ENCODE measurements at places on chromosomes 7 and 10.

GRCh38 chr7:95578299-95578855, 17.9 kb downstream of the PDK4 start:
- no peak for DNase-seq

DNA sequence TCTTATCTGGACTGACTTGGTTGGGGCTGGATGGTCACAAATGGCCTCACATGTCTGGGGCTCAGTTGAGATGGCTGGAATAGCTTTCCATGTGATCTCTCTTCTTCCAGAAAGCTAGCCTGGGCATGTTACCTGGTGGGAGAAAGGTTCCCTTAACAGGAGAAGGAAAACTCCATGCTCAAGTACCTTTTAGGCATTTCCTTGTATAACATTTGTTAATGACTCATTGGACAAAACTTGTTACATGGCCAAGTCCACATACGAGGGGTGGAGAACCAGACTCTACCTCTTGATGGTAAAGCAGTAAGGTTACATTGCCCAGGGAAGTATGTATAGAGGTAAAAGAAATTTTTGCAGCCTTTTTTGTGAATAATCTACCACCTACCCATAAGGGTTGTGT, 826.4 kb downstream of the LRMDA start:
- DNase-seq = no peak

- no peak for DNase-seq
These were observed 473.9 kb downstream of the AUTS2 start for GRCh38 chr7:70072220-70072619.

- DNase-seq = no peak
These were observed 64.2 kb upstream of the SH2B2 start for GRCh38 chr7:102222445-102222844.

DNA sequence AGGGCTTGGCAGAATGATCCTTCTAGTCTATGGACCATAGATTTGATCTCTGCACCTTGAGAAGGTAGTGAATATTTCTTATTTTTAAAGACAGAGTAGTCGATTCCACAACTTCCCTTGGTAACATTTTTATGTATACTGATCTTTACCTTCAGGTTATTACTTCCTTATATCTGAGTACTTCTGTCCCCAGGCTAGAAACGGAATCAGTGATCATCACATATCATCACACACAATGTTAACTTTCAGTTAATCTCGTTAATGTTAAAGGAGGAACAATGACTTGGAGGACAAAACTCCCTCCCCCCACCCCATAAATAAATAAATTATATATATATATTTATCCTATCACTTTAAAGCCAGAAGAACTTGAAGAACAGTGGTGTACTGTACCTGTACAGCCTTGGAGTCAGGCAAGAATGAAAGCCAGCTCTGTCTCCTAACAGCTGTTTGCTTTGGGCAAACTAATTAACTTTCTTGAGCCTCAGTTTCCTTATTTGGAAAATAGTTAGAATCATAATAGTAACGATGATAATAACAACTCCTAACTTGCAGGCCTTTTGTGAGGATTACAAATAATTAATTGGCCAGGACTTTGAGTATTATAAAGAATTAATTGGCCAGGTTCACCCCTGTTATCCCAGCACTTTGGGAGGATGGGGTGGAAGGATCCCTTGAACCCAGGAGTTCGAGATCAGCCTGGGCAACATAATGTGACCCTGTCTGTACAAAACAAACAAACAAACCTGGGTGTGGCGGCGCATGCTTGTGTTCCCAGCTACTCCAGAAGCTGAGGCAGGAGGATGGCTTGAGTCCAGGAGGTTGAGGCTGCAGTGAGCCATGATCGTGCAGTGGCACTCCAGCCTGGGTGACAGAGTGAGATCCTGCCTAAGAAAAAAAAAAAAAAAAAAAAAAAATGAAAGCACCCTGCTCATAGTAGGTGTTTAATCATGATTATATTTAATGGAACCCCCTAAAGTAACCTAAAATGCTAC, 63.5 kb downstream of the SAMD9 start:
- no peak for DNase-seq

GRCh38 chr10:31158011-31158658, 126.5 kb upstream of the ZNF438 start:
- no peak for DNase-seq

- no peak for DNase-seq
These were observed 7.6 kb downstream of the STEAP4 start for GRCh38 chr7:88299126-88299525.

DNA sequence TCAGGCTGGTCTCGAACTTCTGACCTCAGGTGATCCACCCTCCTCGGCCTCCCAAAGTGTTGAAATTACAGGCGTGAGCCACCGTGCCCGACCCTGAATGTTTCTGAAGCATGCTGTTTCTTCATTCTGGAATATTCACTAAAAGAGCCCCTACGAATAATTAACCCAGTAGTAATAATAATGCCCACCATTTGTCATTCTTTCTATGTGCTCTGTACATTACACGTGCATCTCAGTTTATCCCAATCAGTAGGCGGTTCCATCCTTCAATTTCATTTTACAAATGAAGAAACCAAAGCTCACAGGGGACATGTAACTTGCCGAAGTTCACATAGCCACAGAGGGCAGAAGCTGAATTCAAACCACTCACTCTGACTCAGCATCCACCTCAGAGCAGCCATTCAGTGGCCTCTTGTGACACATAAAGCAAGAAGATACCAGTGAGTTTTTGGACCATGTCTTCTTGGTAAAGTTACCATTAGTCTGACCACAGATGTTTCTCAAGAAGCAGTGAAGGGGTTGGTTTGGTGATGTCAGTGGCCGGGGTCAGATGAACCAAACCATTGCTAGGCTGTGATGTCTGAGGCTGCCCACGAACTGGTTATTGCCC, 71.9 kb upstream of the DUSP5 start:
- no peak for DNase-seq

DNA sequence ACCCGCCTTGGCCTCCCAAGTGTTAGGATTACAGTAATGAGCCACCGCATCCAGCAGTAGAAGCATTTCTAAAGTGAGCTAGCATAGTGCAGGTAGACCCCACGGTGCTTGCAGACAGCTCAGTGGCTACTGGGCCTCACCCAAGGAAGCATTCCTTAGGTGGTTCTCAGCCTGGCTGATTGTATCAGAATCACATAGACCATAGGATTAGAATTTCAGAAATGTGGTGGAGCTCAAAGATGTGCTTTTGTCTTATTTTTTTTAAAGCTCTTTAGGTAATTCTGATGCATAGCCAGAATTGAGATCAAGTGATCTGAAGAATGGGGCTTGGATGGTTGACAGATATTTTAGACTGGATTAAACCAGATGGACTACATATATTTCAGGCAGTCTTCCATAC, 10.9 kb downstream of the ANLN start:
- DNase-seq = no peak

GRCh38 chr10:71433768-71434744, 37.3 kb downstream of the CDH23 start:
- DNase-seq = no peak
